ENCODE measurements at places on chromosomes 7 and 10.

- DNase-seq, result no peak
These were observed 490.5 kb upstream of the ANKRD30A start for GRCh38 chr10:36634916-36635315.

DNA sequence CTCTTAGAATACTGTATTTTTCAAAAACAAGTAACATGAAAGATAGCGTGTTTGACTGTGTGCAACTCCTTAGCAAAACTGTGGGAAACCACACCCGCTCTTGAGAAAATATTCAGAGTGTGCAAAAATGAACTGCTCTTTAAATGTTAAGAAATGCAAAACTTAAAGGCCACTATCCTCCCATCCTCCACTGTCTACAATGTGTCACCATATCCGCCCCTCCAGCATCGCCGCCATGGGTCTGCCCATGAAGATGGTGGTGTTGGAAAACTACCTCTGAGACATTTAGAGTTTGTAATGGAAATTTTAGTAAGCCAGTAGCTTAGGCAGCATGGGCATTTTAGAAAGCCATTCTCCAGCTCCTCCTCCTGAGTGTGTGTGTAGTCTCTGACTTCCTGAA, 20.1 kb upstream of the NMT2 start:
- peak; percentile 64 for DNase-seq

GRCh38 chr10:13788320-13788600, 201.5 kb downstream of the PRPF18 start:
- no peak for DNase-seq

DNA sequence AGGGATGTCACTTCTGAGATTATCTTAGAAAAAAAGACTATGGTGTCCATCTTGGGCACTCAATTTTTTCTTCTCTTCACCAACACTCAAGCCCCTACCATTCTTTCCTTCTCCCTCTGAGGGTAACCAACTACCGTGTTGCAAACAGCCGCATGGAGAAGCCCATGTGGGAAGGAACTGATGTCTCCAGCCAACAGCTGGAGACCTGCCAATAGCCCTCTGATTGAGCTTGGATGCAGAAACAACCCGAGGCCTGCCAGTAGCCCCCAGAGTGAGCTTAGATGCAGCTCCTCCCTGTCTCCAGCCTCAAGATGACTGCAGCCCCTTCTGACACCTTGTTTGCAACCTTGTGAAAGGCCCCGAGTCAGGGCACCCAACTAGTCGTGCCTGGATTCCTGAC, 36.4 kb upstream of the CHCHD3 start:
- no peak for DNase-seq

DNA sequence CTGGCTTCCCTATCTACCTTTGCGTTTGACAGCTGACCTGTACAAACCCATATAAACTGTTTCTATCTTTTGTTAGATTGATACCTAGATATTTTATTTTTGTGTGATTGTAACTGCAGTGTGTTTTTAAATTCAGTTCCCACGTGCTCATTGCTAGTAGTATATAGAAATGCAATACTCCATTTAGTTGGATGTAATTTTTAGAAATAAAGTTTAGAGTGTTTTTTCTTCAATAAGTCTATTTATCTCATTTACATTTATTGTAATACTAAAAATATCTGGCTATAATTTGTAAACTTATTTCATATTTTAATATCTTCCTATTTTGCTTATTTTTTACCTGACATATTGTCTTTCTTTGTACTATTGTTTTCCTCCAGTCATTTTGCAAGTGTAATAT, 329.7 kb upstream of the ADARB2 start:
- no peak for DNase-seq

DNA sequence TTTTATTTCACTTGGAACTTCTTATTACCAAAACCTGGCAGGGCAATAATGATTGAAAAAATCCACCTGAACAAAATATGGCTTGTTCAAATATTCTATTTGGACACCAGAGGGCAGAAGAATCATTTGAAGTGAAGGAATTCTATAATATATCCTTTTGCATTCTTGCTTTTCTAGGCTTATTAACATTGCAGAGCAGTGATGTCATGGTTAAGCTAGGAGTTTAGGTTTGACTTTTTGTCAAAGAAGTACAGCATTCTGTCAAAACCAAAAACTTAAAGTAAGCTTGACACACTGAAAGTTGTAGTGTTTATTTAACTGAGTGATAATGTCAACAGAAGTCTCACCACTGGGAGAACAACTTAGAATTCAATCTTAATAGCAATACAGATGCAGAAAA, 156.0 kb downstream of the SEMA3D start:
- no peak for DNase-seq

DNA sequence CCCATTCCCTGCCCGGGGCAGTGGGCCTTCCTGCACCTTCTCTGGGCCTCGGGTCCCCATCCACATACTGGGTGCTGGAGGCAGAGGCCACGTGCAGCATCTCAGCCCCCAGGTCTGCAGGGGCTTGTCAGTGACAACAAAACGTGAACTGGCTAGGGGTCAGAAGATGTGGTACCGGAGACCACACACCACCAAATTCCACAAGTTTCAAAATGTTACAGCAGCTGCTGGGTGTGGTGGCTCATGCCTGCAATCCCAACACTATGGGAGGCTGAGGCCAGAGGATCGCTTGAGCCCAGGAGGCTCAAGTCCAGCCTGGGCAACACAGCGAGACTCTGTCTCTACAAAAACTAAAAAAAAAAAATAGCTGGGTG, 62.1 kb upstream of the DNAAF5 start:
- no peak for DNase-seq

GRCh38 chr10:66836057-66836456, 89.8 kb upstream of the LRRTM3 start:
- DNase-seq, result no peak

DNA sequence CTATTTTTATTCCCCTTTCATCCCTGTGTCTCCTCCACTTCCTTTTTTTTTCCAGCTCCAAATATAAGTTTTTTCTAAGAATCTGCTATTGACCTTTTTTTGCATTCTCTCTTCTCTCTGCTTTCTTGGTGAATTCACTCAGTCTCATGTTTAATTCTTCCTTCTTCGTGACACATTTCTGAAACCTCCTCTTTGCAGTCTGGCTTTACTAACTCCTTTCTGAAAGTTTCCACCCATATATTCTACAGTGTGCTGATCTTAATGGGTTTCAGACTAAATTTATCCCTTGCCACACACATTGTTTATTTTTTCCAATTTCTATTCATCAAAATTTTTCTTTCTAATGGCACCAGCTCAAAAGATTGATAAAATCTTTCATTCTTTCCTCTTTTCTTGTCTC, 47.8 kb upstream of the CALD1 start:
- DNase-seq, result no peak

- DNase-seq, result no peak
These were observed 145.5 kb upstream of the SEM1 start for GRCh38 chr7:96855139-96855538.

GRCh38 chr7:101557978-101558741, 70.9 kb downstream of the MYL10 start:
- no peak for DNase-seq

DNA sequence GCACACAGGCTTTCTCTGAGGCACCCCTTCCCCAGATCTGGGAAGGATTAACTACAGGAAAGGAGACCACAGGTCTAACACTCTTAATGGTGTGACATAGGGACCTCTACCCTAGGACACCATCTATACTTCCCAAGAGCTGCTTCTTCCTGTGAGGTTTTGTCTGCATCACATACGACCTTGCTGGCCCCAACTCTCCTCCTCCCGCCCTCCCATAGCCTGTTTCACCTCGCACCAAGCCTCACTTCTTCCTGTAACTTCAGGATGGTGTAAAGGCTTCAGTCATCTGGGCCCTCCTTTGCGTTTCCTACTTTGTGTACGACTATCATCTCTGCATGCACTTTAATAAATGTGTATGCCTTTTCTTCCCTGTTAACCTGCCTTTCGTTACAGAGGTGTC, 274.3 kb downstream of the KLF6 start:
- no peak for DNase-seq

GRCh38 chr7:7996568-7996967, 28.0 kb downstream of the GLCCI1 start:
- no peak for DNase-seq

DNA sequence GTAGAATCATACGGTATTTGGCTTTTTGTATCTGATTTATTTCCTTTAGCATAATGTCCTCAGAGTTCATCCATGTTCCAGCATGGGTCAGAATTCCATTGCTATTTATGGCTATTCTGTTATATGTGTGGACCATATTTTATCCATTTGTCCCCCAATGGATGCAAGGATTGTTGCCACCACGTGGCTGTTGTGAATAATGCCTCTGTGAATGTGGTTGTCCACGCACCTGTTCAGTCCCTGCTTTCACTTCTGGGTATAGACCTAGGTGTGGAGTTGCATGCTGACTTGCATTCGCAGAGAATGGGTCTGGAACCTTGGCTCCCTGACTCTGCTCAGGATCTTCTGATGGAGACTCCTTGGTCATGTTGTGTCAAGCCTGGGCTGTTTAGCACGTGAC, 199.9 kb downstream of the CAMK1D start:
- DNase-seq, result no peak

DNA sequence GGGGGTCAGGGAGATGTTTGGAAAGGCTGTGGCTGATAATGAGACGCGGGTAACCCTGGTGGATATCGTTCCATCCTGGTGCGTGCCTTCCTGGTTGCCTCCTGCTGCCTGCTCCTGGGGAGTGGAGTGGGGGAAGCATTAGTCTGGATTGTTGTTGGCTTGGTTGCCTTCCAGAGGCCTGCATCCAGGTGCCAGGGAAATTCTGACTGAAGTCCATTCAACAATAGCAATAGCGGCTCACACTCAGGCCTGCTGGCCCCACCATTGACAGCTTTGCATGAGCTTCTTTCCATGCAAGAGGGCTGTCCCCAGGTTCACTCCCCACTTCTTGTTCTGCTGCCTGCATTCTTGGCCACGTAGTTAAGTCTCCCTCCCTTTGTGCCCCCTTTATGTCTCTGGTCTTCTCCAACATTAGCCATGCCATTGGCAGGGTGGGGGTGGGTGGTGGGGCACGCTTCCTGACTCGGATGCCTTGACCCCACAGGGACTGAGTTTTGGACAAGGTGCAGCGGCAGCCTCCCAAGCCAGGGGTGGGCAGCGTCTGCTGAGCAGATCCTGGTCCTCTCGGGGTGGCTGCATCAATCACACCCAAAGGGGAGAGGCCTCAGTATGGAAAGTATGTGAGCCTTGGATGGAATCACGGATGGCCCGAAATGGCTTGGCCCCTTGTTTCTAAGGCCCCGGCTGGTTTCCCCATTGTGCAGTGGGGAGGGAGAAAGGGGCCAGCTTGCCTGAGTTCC, 150.2 kb downstream of the GRK5 start:
- no peak for DNase-seq

DNA sequence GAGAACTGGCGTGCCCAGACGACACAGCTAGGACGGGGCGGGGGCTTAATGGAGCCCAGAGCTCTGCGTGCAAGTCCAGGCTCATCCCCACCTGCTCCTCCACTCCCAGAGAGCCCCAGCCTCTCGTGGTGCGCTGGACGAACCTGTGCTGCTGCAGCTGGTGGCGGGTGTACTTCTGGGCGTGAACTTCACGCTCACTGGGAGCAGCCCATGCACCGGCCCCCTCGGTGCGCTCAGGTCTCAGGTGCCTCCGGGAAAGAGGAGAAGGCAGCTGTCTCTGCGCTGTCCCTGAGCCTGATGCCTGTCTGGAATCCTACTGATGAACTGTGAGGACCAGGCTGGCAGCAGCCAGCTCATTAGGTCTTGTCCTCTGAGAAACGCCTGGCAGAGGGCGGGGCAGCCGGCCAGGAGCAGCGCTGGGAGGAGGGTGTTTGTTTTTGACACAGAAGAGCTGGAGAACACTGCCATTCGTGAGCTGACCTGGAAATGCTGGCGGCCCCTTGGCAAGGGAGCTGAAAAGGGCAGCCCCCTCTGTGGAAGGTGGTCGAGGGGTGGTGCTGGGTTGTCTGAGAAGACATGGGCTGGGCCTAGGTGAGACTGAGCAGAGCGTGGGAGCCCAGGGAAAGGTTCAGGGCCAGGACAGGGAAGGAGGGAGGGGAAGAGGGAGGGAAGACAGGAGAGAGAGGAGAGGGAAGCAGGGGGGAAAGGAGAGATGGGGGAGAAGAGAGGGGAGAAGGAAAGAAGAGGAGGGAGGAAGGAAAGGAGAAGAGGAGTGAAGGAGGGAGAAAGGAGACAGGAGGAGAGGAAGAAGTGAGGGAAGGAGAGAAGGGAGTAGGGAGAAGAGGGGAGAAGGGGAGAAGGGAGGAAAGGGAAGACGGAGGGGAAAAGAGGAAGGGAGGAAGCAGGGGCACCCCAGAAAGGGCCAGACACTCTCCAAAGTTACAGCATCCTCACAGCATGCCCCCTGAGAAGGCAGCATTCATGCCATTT, 53.5 kb upstream of the TNS3 start:
- DNase-seq, result no peak

GRCh38 chr7:39637400-39637799, 14.0 kb downstream of the RALA start:
- DNase-seq, result no peak

DNA sequence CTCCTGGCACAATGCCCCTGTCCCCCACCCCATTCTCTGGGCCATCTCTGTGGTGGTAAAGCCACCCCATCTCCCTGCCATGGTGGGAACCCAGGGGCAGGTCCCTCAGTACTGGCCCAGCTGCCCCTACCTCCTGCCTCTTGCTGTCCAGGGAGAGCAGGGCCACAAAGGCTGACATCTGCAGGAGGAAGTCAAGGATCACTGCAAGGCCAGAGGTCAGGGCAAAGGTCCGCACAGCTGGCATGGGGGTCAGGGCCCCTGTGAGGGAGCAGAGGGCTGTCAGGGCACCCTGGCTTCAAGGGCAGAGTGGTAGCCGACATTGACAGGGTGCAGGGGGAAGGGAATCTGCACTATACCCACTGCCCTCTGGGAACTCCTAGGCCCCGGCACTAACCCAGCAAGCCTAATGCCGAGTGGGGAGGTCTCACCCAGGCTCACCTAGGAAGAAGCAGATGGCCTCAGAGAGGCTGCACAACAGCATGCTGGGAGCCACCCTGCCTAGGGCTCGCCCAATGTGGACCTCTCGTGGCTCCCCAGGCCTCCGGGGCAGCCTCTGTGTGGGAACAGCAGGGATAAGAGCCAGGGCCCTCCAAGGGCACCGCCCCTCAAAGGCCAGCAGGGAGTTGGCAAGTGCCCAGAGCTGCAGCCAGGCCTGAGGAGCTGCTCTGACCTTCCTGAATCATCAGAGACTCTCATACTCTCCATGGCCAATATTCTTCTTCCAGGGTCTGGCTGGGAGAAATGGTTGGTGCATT, 7.7 kb downstream of the NPC1L1 start:
- DNase-seq, result no peak

- peak; percentile 20 for DNase-seq
These were observed 32.9 kb downstream of the NRCAM start for GRCh38 chr7:108423089-108423989.

DNA sequence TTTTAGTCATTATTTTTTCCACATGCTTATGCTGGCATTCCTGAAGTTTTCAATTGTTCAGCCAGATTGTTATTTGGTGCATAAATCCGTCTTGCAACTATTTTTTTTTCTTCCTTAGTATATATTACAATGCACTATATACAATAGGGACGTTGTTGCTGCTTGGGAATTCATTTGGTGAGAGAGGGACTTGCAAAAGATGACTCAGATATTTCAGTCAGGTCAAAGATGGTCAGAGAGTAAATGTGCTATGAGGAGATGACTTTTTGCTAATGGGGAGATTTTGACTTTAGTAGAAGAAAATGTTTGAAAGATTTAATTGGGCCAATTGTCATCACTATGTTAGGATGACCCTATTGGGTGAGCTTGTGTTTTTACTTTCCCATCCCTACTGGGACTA, 348.4 kb upstream of the MTPN start:
- no peak for DNase-seq

- DNase-seq, result no peak
These were observed 490.3 kb downstream of the SDK1 start for GRCh38 chr7:3791327-3791726.

All from activated CD4-positive, alpha-beta T cell treated with anti-CD3 and anti-CD28 coated beads for 36 hours (primary cell).